ENCODE measurements at places on chromosomes 6 and 20. TPM values are rescaled to one million over a fixed set of nuclear protein-coding genes. Genes with fewer than 3 reads are reported as not detected.

DNA sequence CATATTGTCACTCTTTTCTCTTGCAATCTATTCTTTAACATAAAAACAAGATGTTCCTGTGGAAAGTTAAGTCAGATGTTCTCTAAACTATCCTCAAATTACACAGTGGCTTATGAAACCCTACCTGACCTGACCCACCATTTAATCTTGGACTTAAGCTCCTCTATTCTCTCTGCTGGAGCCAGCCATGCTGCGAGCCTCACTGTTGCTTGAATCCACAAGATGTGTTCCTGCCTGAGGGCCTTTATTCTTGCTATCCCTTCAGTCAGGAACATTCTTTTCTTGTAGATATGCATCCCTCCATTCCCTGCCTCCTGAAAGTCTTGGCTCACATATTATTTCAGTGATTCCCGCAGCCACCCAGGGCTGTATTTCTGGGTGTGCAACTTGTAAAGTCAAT, 283.2 kb downstream of the EPHA7 start:
- no peak for DNase-seq

DNA sequence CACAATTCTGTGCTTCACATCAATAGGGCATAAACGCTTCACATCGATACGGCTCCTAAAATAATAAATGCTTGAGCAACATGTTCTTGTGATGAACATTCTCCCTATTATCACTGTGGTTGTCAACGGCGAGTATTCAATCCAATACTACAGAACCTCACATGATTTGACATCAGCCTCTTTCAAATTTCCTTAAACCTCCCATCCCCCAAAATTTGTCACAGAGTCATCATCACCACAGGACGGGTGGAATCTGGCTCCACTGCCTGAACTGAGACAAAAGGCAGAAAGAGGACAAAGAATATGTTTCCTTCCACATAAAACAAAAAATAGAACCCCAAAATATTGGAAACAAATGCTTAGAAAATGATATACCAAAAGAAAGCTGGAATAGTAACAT, 7.3 kb downstream of the THEMIS start:
- no peak for DNase-seq

GRCh38 chr6:40727271-40727670, 140.1 kb upstream of the LRFN2 start:
- DNase-seq = no peak

Gene HCK
- total RNA-seq = 0.16 TPM

DNA sequence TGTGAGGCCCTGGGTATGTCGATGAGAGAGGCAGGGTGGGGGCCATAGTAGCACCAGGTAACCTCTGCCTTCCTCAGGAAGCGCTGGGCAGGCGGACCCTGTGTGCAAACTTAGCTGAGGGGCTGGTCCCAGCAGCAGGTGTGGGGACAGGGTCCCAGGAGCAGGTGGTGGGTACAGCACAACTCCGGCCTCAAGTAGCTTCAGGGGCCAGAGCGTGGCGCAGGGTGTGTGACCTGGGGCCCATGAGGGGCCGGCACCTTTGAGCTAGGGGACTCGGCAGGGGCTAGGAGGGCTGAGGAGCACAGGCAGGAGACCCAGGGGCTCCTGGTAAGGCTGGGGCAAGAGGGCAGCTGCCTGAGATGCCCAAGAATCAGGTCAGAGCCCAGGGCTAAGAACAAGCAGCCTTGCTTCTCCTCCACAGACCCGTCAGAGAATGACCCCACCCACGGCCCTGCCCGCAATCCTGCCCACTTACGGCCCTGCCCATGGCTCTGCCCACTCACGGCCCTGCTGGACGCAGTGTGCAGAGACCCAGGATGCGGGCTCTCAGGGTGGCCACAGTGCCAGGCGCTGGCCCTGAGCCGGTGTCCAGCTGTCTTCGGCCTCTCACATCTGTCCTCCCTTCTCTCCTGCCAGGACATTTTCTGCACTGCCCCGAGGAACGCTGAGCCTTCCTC, 30.9 kb downstream of the CHRNA4 start:
- no peak for DNase-seq

Gene C6orf52
- total RNA-seq = not detected

- DNase-seq = no peak
These were observed 197.4 kb upstream of the PRSS16 start for GRCh38 chr6:27049863-27050781.

Gene CLVS2
- total RNA-seq = not detected

Gene RBM12
- total RNA-seq = 110 TPM

DNA sequence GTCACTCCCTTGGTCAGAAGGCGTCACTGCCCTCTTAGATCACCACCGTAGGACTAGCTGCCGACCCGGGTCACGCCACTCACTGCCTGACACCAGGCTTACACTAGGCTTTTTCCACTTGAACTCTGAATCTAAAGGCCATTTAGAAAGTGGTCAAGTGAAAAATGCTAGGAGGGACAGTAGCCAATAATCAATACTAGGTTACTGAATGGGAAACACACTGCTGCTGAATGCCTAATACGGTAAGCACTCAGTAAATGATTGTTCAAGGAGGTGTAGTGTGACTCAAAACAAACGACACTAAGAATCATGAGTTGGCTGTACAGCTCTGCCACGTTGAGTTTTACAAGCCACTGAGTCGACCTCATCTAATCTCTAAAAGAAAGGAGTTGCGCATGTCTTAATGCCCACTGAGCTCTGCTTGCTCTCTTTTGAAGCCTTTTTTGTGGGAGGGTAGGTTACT, 760 bp upstream of the IBTK start:
- peak; percentile 8 for DNase-seq

Gene TFAP2D
- total RNA-seq = not detected

Gene C20orf96
- 10.3 TPM for total RNA-seq

- no peak for DNase-seq
These were observed 12.6 kb upstream of the SFT2D1 start for GRCh38 chr6:166354965-166355364.

DNA sequence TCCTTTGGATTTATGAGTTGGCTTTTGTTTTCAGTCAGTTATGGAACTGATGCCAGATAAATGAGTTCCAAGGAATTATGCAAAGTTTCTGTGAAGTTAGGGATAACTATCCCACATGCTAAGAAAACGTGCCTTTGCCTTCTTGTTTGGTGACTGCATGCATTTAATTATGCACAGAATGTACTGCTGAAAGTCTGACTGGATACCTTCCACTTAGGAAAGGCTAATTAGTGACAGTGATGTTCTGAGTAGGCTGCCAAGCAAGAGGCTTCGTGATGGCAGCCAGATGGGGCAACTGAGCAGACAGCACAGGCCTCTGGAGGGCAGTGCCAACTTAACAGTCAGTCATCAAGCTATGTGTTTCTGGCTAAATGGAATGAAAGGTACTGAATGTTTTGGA, 289.9 kb downstream of the CD109 start:
- DNase-seq = no peak

Gene NKAIN4
- total RNA-seq = not detected

GRCh38 chr6:90393232-90393884, 96.7 kb upstream of the BACH2 start:
- DNase-seq = peak; percentile 73

GRCh38 chr20:61806995-61807394, 258.7 kb downstream of the TAF4 start:
- DNase-seq = no peak

DNA sequence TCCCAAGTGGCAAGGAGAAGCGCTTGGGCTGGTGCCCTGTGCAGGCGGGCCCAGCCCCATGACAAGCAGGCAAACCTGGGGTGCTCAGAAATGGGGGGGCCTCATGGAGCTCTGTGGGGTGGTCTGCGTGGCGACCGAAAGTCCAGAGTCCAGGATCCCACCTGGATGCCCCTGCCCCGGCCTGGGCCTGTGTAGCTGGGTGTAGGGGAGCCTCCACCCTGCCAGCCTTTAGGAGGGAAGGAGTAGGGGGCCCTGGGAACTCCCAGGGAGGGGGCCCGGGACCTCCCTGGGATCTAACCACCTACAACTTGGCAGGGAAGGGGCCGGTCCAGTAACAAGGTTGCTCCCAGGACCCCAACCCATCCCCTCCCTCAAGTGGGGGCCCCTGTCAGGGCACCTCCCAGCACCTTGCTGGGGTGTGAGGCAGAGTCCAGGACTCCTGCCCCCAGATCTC, 4.5 kb upstream of the LAMA5 start:
- DNase-seq = no peak

DNA sequence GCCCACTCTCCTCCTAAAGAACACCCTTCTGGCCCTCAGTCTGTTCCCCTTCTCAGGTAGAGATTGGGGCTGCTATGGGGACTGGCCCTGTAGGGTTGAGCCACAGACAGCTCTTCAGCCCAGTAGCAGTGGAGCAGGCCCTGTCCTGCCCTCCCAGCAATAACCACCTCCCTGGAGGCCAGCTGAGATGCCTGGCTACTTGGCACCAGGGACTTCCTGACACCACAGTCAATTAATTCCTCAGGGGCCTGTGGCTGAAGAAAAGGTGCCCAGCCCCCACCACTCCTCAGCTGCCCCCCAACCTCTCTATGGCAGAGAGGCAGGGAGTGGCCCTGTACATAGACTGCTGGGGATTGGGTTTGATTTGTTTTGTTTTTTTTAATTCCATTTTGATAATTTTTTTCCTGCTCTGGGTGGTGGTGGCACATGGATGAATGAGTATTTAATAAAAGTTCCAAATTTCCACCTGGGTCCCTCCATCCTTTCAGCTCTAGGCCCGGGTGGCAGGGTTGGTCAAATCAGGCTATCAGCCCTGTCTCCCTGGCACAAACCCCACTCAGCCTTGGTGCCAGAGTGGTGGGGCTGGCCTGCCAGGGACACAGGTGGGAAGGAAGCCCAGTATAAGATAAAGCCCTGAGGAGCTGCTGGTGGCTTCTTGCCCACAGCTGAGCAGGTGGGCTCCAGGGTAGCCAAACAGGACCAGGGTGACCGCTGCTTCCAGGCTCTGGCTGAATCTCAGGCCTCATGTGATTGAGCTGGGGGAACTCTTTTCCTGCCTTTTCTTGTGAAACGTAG, 1.9 kb upstream of the DEF6 start:
- no peak for DNase-seq

GRCh38 chr6:100462706-100463629, 1.8 kb downstream of the SIM1 start:
- no peak for DNase-seq

DNA sequence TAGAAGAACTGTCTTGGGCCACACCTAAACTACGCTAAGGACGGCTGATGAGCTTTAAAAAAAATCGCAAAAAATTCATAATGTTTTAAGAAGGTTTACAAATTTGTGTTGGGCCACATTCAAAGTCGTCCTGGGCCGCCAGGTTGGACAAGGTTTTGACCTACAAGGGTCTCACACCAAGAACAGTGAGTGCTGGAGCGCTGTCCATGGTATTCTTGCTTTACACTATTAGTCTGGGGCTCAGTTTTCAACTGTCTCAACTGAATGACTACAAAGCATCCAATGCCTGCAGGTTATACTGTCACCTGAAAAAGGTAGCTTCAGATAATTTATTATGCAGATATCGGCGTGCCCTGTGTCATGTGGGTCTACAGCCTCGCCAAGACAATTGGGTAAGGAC, 3.7 kb upstream of the FAXC start:
- no peak for DNase-seq

- DNase-seq = no peak
These were observed 171.6 kb downstream of the ADGB start for GRCh38 chr6:146770275-146770964.

Gene CTCFL
- total RNA-seq = not detected

Measured in activated naive CD4-positive, alpha-beta T cell treated with anti-CD3 and anti-CD28 coated beads, Interleukin-2, amount 50 U/mL, for 72 hours (primary cell).